GM04504 (cell line): ENCODE measurements at places on chromosomes 11 and 22.

DNA sequence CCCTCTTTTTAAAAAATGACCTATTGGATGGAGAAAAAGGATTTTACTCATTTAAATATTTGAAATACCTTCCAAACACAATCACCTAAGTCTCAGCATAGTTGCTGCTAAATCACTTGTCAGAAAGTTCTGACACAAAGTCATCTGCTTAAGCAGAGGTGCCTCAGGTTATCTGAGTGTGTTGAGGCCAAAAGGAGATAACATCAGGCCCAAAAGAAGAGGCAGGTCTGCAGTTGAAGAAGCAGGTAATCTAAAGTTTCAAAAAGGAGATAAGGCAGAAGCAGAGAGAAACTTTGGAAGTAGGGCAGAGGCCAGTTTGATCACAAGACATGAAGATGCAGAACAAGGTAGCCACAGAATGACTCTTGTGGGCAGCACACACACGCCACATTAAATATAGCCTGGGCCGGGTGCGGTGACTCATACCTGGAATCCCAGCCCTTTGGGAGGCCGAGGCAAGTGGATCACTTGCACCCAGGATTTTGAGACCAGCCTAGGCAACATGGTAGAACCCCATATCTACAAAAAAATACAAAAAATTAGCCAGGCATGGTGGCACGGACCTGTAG, 175.7 kb upstream of the API5 start:
- DNase-seq = no peak

DNA sequence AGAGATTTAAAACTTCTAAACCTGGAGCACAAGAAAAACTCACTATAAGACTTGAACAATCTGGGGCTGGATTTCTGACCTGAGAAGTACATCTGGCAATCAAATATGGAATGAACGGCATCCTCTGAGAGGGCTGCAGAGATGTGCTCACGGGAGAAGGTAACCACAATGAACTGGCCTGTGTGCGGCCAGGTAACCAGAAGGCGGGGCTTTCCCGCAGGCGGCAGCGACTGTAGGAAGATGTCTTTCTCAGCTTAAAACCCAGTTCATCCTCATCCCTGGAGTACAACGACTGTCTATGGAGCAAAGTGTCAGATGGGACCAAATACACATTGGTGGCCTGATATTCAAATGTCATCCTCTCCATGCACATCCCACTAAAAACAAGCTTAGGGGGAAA, 24.5 kb downstream of the MICAL3 start:
- no peak for DNase-seq

DNA sequence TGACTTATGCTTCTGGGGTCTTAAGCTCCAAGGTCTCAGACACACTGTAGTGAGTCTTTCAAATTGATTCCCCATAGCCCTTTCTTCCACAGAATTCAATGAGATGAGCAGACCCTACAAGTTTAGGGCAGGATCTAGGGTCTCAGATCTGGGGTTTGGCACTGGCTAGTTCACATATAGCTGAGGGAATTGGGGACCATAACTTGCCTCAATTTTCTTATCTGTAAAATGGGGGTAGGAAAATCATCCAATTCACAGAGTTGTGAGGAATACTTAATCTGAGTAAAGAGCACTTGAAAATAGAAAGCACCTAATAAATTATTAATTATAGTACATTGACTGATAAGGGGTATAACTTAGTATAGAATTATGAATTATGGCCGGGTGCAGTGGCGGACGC, 5.9 kb upstream of the CCDC117 start:
- DNase-seq = no peak

DNA sequence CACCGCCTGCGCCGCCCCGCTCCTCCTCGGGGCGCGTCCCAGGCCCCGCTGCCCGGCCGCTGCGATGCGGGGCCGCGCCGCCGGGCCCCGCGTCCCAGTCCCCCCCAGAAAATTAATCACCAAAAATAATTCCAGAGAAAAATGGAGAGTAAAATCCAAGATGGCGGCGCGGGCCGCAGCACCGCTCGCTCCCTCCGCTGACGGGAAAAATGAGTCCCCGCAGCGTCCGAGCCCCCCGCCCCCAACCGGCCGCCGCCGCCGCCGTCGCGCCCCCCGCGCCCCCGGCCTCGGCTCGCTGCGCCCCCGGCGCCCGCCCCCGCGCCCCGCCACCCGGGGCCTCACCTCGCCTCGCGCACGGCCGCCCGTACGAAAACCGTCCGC, at the start of gene KMT5B:
TSS of gene KMT5B (minus strand) at position 162 of the 381 bp plus-strand sequence. CDS start 23,220 bp downstream, outside the sequence.
- DNase-seq = peak; percentile 24
